ENCODE measurements at places on chromosomes 13 and 19.

DNA sequence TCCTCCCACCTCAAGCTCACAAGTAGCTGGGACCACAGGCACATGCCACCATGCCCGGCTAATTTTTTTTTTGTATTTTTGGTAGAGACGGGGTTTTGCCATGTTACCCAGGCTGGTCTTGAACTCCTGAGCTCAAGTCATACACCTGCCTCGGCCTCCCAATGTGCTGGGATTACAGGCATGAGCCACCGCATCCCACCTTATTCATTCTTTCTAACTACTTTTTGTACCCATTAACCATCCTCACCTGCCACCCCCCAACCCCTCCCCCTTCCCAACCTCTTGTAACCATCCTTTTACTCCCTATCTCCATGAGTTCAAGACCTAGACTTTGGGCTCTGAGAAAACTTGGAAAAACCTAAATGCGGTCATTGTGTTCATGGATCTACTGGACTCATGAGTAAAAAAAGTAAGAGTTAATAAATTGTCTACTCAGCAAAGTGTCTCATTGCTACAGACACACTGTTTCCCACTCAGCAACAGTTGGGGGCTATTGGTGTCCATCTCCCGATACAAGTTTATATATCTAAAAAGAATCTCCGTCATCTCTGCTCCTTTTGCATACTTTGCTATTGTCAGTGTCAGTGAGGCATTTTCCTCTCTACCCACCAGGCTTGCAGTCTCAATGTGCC is 44.1 kb upstream of the MEDAG start:
- DNase-seq, result no peak

DNA sequence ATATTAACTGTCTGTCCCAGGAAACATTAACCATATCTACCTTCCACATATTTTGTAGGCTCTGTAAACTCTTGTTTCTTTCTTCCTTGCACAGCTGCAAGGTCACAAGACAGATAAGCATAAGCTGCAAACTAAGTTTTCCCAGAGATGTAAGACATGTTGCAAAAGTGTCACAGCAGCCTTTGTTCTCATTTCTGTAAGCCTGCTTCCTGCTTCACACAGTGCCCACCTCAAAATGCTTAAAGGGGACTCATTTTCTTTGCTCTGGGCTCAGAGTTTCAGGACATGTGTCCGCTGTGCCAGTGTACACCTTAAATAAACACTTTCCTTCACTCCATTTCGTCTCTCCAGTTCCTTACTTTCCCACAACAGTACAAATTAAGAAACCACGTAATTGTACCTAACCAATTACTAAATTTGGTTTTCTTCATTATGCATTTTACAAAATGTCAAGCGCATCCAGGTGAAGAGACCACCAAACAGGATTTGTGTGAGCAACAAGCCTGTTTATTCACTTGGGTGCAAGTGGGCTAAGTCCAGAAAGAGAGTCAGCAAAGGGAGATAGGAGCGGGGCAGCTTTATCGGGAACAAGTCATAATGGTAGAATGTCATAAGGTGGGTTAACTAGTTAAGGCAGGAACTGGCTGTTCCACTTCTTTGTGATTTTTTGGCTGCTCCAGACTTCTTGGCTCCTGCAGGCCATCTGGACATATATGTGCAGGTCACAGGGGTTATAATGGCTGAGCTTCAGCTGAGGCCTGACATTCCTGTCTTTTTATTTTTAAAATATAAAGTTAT is 12.7 kb upstream of the ZNF431 start:
- no peak for DNase-seq

- DNase-seq, result no peak
These were observed 117.7 kb downstream of the STK24 start for GRCh38 chr13:98459171-98459681.

- no peak for DNase-seq
These were observed 33.3 kb downstream of the CEBPA start for GRCh38 chr19:33269016-33269415.

GRCh38 chr13:60754211-60755090 is 357.4 kb downstream of the TDRD3 start:
- no peak for DNase-seq

DNA sequence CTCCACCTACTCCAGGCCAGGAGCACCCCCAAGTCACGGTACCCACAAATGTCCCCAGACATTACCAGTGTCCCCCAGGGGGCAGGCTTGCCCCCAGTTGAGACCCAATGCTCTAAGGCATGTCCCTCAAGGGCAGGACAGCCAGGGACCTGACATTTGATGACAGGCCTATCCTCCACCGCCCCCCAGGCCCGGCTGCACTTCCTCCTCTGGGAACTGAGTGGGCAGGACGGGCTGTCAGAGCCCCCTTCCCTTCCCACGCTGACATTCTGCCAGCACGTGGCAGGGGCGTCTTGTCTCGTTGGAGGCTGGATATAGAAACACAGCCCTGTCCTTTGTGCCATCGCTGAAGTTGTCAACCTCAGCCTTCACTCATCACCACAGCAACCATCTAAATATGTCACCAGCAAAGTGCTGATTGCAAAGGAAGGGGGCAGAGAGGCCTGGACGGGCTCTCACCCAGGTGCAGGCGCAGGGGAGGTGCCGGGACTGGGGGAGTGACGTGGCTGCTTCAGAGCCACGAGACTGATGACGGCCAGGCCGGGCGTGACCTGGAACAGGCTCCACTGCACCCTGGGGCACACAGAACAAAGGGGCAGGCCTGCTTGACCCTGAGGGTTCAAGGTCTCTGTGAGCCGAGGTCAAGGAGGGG is 38.4 kb downstream of the GNG7 start:
- DNase-seq, result no peak

- no peak for DNase-seq
These were observed 2.1 kb upstream of the GRTP1 start for GRCh38 chr13:113365971-113366588.

GRCh38 chr13:75645141-75645540 is 9.0 kb downstream of the LMO7 start:
- DNase-seq, result no peak

DNA sequence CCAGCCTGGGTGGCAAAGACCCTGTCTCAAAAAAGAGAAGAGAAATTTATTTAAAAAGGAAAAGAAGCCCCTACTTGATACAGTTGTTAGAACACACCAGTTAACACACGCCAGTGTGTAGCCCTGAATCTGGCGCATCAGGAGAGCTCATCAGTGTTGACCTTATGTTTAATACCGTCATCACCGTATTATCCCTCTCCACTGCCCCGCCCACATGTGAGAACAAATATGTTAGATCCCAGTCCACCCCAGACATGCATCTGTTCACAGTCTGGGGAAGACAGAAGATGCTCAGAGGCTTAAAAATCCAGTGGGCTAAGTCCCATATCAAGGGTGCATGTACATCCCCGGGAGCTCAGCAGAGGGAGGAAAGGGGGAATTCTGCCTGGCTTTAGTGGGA is 155.2 kb downstream of the DPF1 start:
- no peak for DNase-seq

GRCh38 chr19:2561221-2561620 is 85.3 kb downstream of the GADD45B start:
- no peak for DNase-seq

GRCh38 chr19:1164684-1165531 is 9.2 kb downstream of the SBNO2 start:
- DNase-seq, result no peak

DNA sequence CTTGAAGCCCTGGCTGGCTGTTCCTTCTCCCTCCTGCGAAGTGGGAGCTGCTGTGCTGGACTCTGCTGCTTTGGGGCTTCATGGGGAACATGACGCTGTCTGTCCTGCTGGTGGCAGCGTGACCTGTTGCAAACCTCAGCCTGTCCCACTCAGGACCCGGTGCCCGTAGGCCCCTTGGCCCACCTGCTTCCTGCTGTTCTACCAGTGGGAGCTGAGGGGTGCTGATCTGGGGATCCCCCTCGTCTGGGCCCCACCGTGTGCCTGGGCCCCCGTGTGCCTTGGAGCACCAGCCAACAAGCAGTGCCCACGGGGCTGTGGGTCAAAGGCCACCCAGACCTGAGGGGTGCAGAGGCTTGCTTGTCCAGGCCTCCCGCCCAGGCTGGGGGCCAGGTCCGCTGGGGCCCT is 5.3 kb downstream of the SPPL2B start:
- no peak for DNase-seq

- peak; percentile 47 for DNase-seq
These were observed 1.1 kb upstream of the ZNF763 start for GRCh38 chr19:11963566-11964355.

Measured in stimulated activated CD8-positive, alpha-beta memory T cell treated with anti-CD3 and anti-CD28 coated beads, Interleukin-7, amount 100 ng/mL, for 1 hour (primary cell).